ENCODE measurements at places on chromosomes 6 and 20. TPM values are rescaled to one million over a fixed set of nuclear protein-coding genes. Genes with fewer than 3 reads are reported as not detected.
A peak's percentile ranks its signal among the peaks of the same experiment; 100 is the strongest.

GRCh38 chr6:170286934-170287265 lies 4.0 kb downstream of the DLL1 start:
- H3K4me3 ChIP-seq, result no peak overlapping the region
- peaks cover 49% of the 10 kb centered on the region for H3K27me3 ChIP-seq
- DNase-seq, result no peak
- no peak overlapping the region for H3K27ac ChIP-seq
- no peaks in the 10 kb centered on the region for H3K36me3 ChIP-seq

DNA sequence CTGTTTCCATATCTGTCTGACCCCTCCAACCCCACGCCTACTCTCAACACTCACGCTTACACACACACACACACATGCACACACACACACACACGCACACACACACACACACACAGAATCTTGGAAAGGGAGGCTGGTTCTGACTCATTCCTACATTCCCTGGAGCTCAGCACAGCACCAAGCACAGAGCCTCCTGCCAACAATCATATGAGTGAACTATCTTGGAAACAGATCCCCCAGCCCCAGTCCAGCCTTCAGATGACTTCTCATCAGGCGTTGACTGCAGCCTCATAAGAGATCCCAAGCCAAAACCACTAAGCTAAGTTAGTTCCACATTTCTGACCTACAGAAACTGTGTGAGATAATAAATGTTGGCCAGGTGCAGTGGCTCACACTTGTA lies 14.1 kb upstream of the HCK start:
- no peak overlapping the region for H3K27ac ChIP-seq
- no peak overlapping the region for H3K4me3 ChIP-seq
- H3K4me1 ChIP-seq, result no peaks in the 10 kb centered on the region
- H3K36me3 ChIP-seq, result no peaks in the 10 kb centered on the region
- DNase-seq, result no peak

GRCh38 chr6:154751011-154751800 lies 18.0 kb downstream of the SCAF8 start:
- H3K36me3 ChIP-seq, result peaks cover 2% of the 10 kb centered on the region
- no peaks in the 10 kb centered on the region for H3K27me3 ChIP-seq
- H3K4me3 ChIP-seq, result no peak overlapping the region
- H3K4me1 ChIP-seq, result no peaks in the 10 kb centered on the region

DNA sequence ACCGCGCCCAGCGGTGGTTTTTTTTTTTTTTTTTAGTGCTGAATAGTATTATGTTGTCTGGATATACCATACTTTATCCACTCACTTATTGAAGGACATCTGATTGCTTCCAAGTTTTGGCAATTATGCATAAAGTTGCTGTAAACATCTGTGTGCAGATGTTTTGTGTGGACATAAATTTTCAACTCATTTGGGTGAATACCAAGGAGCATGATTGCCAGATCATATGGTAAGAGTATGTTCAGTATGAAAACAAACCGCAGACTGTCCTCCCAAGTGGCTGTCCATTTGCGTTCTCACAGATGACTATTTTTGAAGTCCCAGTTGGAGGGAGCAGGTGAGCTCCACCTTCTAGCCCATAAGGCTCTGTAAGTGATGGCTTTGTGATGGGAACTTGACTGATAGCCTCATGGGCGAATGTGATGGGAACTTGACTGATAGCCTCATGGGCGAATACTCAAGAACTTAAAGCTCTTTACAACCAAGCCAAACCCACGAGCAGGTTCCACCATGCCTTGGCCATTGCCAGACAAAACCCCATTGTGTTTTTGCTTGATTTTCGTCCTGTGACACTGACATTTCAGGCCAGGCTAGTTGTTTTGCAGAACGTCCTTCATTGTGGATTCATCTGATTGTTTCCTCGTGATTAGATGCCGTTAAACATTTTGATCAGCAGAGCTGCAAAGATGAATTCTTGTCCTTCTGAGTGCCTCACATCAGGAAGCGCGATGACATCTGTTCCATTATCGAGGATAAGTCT lies 51.0 kb downstream of the ZBTB2 start:
- peaks cover 4% of the 10 kb centered on the region for H3K36me3 ChIP-seq
- H3K27ac ChIP-seq, result no peak overlapping the region
- no peaks in the 10 kb centered on the region for H3K4me1 ChIP-seq
- no peaks in the 10 kb centered on the region for H3K27me3 ChIP-seq
- no peak overlapping the region for H3K4me3 ChIP-seq

DNA sequence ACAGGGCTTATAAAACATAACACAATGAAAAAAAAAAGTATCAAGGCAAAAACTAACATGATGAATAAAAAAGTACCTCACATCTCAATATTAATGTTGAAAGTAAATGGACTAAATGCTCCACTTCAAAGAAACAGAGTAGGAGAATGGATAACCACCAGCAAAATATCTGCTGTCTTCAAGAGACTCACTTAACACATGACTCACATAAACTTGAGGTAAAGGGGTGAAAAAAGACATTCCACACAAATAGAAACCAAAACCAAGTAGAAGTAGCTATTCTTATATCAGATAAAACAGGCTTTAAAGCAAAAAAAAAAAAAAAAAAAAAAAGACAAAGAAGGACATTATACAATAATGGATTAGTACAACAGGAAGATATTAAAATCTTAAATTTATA lies 86.9 kb downstream of the TBC1D32 start:
- DNase-seq, result no peak
- H3K27me3 ChIP-seq, result no peaks in the 10 kb centered on the region
- no peaks in the 10 kb centered on the region for H3K36me3 ChIP-seq
- H3K27ac ChIP-seq, result no peak overlapping the region
- no peaks in the 10 kb centered on the region for H3K4me1 ChIP-seq
- no peak overlapping the region for H3K4me3 ChIP-seq

GRCh38 chr6:10630178-10630577 lies 64.2 kb downstream of the C6orf52 start:
- H3K27ac ChIP-seq, result no peak overlapping the region
- no peak for DNase-seq
- no peaks in the 10 kb centered on the region for H3K27me3 ChIP-seq
- H3K36me3 ChIP-seq, result no peaks in the 10 kb centered on the region

- peak overlapping the region; percentile 65 for H3K27ac ChIP-seq
- H3K36me3 ChIP-seq, result no peaks in the 10 kb centered on the region
- peak overlapping the region; percentile 92 for H3K4me3 ChIP-seq
- DNase-seq, result peak; percentile 83
These were observed 897 bp downstream of the RANBP9 start for GRCh38 chr6:13710552-13711323.

- H3K36me3 ChIP-seq, result peaks cover 51% of the 10 kb centered on the region
- DNase-seq, result no peak
- H3K4me3 ChIP-seq, result no peak overlapping the region
- no peak overlapping the region for H3K27ac ChIP-seq
These were observed 66.0 kb downstream of the UBR2 start for GRCh38 chr6:42629845-42630244.

DNA sequence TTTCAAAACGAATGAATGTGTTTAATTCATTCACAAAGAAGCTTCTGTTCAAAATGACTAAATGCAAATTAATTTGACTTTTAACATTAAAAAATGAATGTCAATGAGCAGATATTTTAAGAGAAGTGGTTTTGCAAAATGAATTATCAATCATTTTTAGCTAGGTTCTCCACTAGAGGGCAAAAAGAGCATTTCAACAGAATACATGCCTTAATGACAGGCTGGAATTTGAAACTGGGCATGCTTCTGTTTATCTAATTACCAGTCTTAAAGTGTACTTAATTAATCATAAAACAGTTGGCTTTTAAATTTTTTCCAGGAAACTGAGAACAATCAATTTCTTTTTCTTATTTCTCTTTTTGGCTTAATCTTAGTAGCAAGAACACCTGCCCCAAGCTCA lies 63.8 kb upstream of the TINAG start:
- peaks cover 4% of the 10 kb centered on the region for H3K27me3 ChIP-seq
- H3K4me1 ChIP-seq, result no peaks in the 10 kb centered on the region
- peak; percentile 3 for DNase-seq
- no peak overlapping the region for H3K4me3 ChIP-seq
- H3K36me3 ChIP-seq, result peaks cover 5% of the 10 kb centered on the region

GRCh38 chr6:151100326-151100725 lies 139.4 kb upstream of the AKAP12 start:
- no peaks in the 10 kb centered on the region for H3K4me1 ChIP-seq
- no peak overlapping the region for H3K4me3 ChIP-seq
- H3K27ac ChIP-seq, result no peak overlapping the region
- DNase-seq, result no peak
- H3K27me3 ChIP-seq, result no peaks in the 10 kb centered on the region

GRCh38 chr6:79066828-79067227 lies 11.2 kb downstream of the PHIP start:
- H3K4me1 ChIP-seq, result peaks cover 5% of the 10 kb centered on the region
- H3K36me3 ChIP-seq, result peaks cover 17% of the 10 kb centered on the region
- no peaks in the 10 kb centered on the region for H3K27me3 ChIP-seq
- no peak overlapping the region for H3K4me3 ChIP-seq
- no peak overlapping the region for H3K27ac ChIP-seq

DNA sequence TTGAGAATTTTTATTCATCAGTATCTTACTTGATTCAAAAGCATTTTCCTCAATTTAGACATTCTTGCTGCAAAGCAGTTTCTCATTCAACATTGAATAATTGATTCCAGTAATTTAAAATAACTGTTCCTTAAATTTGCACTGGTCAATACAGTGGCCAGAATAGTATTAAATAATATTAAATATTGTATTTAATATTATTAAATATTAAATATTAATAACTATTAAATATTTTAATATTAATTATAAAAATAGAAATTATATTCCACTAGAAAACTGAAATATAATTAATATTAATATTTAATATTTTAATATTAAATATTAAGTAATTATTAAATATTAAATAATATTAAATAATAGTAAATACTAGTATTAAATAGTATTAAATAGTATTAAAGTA lies 758.8 kb downstream of the EYS start:
- no peak overlapping the region for H3K4me3 ChIP-seq
- no peak overlapping the region for H3K27ac ChIP-seq
- no peaks in the 10 kb centered on the region for H3K36me3 ChIP-seq
- no peaks in the 10 kb centered on the region for H3K27me3 ChIP-seq
- DNase-seq, result no peak
- H3K4me1 ChIP-seq, result no peaks in the 10 kb centered on the region

- no peaks in the 10 kb centered on the region for H3K36me3 ChIP-seq
- peak overlapping the region; percentile 76 for H3K4me3 ChIP-seq
- DNase-seq, result peak; percentile 53
- peak overlapping the region; percentile 98 for H3K27ac ChIP-seq
These were observed 610 bp downstream of the ZNF217 start for GRCh38 chr20:53592992-53593465.

DNA sequence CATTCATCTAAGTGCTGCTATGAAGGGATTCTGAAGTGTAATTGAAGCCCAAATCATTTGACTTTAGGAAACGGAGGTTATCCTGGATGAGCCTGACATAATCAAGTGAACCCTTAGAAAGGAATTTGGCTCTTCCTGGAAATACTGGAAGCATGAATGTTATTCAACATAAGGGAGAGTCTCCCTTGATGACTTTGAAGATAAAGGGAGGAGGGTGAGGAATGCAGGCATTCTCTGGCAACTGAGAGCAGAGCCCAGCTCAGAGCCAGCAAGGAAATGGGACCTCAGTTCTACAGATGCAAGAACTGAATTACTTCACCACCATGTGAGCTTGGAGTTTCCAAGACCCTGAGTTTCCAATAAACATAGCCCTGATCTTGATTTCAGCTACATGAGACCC lies 168.2 kb downstream of the DLL1 start:
- no peak for DNase-seq
- no peaks in the 10 kb centered on the region for H3K27me3 ChIP-seq
- H3K27ac ChIP-seq, result no peak overlapping the region

- H3K36me3 ChIP-seq, result no peaks in the 10 kb centered on the region
- DNase-seq, result no peak
- H3K4me1 ChIP-seq, result no peaks in the 10 kb centered on the region
- H3K27me3 ChIP-seq, result no peaks in the 10 kb centered on the region
- no peak overlapping the region for H3K27ac ChIP-seq
These were observed 169.5 kb downstream of the OTOR start for GRCh38 chr20:16917636-16918035.

GRCh38 chr6:80544555-80544954 lies 438.1 kb downstream of the BCKDHB start:
- H3K27ac ChIP-seq, result no peak overlapping the region
- no peaks in the 10 kb centered on the region for H3K36me3 ChIP-seq
- peaks cover 21% of the 10 kb centered on the region for H3K4me1 ChIP-seq
- H3K4me3 ChIP-seq, result no peak overlapping the region
- no peak for DNase-seq
- H3K27me3 ChIP-seq, result no peaks in the 10 kb centered on the region

- no peak for DNase-seq
- H3K27me3 ChIP-seq, result no peaks in the 10 kb centered on the region
- peak overlapping the region; percentile 99 for H3K4me3 ChIP-seq
- peak overlapping the region; percentile 91 for H3K27ac ChIP-seq
- peaks cover 44% of the 10 kb centered on the region for H3K36me3 ChIP-seq
These were observed 499 bp downstream of the TTI1 start for GRCh38 chr20:38032585-38033329.

GRCh38 chr20:40673442-40673841 lies 15.6 kb downstream of the MAFB start:
- H3K27ac ChIP-seq, result no peak overlapping the region
- H3K4me1 ChIP-seq, result peaks cover 11% of the 10 kb centered on the region
- DNase-seq, result no peak
- H3K4me3 ChIP-seq, result no peak overlapping the region
- H3K36me3 ChIP-seq, result no peaks in the 10 kb centered on the region

DNA sequence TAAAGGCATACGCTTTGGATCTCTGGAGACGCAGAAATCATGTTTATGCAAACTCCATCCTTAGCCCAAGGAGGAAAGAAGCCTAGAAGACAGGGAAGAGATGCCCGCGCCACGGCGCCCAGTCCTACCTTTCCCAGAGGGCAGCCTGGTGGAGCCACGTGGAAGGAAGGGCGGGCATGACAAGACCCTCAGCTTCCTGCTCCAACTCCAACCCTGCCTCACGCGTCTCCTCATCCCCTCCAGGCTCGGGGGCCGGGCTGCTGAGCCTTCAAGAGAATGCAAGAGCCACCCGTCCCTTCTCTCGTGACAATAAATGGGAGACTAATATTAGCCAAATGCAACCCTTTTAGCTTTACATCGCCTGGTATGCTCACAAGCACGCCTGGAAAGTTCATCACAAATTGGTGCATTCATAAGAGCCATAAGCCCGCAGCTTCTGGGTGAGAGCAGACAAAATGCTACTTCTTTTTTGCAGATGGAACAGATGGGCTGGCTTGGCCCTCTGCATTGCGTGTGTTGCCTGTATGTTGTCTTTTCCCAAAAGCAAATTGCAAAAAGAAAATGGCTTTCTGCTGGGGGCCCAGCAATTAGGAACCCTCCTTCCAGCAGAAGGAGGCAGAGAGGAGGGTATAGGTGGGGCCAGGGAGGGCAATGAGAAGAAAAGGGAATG lies 8.2 kb upstream of the NTSR1 start:
- H3K4me3 ChIP-seq, result no peak overlapping the region
- no peak overlapping the region for H3K27ac ChIP-seq
- no peaks in the 10 kb centered on the region for H3K27me3 ChIP-seq
- peaks cover 19% of the 10 kb centered on the region for H3K4me1 ChIP-seq
- DNase-seq, result no peak

- H3K36me3 ChIP-seq, result no peaks in the 10 kb centered on the region
- H3K27me3 ChIP-seq, result no peaks in the 10 kb centered on the region
- no peak for DNase-seq
- H3K27ac ChIP-seq, result no peak overlapping the region
- no peaks in the 10 kb centered on the region for H3K4me1 ChIP-seq
- H3K4me3 ChIP-seq, result no peak overlapping the region
These were observed 45.6 kb upstream of the TNFAIP3 start for GRCh38 chr6:137821491-137821890.

Gene PHIP
- 1.7 TPM for polyA plus RNA-seq

Gene FAM184A
- polyA plus RNA-seq, result 0.49 TPM

Gene COL12A1
- polyA plus RNA-seq, result 0.03 TPM

Gene IRAK1BP1
- 2.4 TPM for polyA plus RNA-seq

Gene SALL4
- polyA plus RNA-seq, result 1.2 TPM
